ENCODE measurements at places on chromosomes 7 and 10. TPM values are rescaled to one million over a fixed set of nuclear protein-coding genes. Genes with fewer than 3 reads are reported as not detected.

The HOXA5 gene
- total RNA-seq = 0.63 TPM

The CDC14C gene
- total RNA-seq = not detected

The ANKRD61 gene
- not detected for total RNA-seq

The TLL2 gene
- 0.15 TPM for total RNA-seq

The RARRES2 gene
- total RNA-seq = not detected

The HACD1 gene
- 29.6 TPM for total RNA-seq

The RET gene
- not detected for total RNA-seq

The CRYGN gene
- 1.2 TPM for total RNA-seq

The TAS2R5 gene
- total RNA-seq = 1.1 TPM

The LIPN gene
- total RNA-seq = not detected

- DNase-seq = no peak
These were observed 219.3 kb downstream of the THSD7A start for GRCh38 chr7:11612737-11613136.

- no peak for DNase-seq
These were observed 199.0 kb upstream of the GRB10 start for GRCh38 chr7:50981743-50982142.

DNA sequence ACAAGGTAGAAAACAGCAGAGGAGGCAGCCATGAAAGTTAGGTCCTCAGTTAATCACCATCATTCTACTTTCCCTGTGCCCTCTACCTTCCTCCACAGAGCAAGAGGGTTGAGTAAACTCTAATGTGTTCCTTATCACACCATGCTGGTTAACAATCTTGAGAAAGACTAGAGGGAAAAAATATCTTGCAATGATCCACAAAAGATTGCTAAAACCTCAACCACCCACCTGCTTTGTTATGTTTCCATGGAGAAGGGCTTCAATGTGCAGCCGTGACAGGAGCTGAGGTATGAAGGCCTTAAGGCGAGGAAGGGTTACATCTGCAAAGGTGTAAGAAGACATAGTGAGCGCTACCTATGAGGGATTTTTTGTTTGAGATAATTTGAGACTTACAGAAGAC lies 103.9 kb downstream of the IDE start:
- no peak for DNase-seq

DNA sequence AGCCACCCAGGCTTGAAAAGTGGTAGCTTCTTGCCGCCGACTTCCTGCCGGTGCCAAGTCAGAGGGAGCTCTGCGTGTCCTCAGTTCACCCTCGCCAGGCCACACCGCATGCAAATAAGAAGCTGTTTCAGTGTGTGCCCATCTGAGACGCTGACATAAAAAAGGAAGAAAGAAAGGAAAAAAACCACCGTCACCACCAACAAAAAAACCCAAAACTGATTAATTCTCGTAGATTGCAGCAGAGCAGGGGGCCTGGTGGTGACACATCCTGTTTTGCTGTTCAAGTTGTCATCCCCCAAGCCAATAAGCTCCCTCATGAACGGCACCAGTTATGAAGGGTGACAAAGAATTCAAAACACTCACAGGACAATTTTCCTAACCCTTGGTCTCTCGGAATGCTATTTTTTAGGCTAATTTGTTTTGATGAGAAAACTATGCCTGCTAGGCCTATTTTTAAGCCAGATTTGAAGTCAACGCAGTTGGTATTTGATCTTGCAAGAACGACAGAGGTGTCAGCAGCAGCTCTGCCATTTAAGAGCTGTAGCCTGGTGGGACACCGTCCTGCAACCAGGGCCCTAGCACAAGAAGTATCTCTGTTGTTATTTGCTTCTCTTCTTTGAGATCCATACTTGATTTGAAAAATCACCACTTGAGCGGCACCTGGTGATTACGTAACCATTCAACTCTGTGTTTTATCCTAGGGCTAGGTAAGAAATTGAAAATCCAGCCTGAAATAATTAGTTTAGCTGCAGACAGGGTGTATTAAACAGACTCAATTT lies 145.6 kb downstream of the PFKFB3 start:
- no peak for DNase-seq

DNA sequence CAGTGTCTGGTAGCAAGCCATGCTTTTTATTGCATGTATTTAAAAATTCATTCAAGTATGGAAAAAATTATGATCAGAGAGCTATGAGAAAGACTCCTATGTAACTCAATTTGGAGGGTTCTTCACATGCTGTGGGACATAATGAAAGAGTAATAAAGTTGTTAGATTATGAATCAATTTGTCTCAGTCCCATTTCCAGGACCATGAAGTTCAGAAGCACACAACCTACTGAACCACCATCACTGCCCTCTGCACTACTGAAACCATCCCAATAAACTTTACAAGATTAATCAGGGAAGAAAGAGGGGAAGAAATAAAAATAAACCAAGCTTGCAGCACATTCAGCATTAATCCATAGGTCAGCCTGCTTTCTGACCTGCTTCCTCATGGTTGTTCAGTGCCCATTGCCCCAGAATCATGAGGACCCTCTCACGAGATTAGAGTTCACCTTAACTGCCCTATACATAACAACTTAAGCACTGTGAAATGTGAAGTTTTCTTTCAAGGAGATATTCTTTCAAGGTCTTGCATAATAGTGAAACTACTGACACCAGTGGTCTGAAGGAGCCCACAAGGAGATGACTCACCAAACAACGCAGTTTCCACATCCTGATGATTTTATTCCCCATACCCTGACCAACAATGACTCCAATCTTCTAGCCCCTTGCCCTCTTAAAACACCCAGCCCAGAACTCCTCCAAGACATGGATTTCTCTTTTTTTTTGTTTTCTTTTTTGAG lies 171.5 kb upstream of the ADCY1 start:
- no peak for DNase-seq

DNA sequence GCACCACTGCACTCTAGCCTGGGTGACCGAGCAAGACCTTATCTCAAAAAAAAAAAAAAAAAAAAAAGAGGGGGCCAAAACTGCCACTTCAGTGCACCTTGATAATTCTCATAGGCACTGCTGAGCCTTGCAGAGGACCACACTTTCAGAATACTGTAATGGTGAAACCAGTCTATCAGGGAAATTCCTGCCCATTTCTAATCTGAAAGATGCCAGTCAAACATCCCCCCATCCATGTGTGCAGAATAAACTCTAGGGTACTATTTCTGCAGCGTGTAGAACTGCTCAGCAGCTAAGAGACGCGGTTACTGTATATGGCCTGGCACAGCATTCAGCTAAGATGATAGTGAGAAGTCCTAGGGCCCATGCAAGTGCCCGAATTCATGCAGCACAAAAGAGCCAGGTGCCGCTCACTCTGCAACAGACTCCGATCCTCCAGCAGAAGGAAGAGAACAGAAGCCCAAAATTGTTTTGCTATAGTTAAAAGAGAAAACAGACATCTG lies 286.8 kb upstream of the KLF14 start:
- DNase-seq = no peak

DNA sequence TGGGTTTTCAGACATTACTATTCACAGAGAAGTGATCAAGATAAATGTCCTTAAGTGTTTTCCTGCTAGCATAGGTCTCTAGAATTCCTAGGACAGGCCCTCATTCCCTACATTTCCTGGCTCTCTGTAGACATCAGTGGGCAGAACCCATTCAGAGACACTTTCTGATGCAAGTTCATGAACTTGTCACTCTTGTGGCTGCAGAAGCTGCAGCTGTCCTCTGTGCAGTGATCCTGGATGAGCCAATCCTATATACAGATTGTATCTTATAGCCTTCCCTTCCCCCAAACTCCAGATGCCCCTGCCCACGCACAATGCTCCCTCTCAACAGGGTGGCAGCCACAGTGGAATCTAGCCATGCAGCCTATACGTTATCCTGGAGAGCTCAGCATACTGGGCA lies 12.6 kb upstream of the GRB10 start:
- DNase-seq = no peak

GRCh38 chr7:156778668-156779067 lies 114.3 kb downstream of the LMBR1 start:
- no peak for DNase-seq

DNA sequence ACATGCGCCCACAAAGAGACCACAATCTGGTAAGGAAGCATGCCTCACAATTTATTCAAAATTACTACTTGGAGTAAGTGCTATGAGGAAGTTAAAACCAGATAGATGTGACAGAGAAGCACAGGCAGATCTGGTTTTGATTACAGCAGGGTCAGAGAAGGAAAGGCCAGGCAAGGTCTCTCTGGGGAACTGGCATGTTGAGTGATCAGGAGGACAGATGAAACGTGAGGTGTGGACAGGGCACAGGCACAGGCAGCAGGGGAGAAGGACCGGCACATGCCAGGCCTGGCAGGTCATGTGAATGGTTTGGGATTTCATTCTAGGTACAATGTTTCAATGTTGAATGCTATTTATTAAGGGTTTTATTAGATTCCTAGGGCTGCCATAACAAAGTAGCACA lies 51.6 kb downstream of the GPAM start:
- DNase-seq = no peak

DNA sequence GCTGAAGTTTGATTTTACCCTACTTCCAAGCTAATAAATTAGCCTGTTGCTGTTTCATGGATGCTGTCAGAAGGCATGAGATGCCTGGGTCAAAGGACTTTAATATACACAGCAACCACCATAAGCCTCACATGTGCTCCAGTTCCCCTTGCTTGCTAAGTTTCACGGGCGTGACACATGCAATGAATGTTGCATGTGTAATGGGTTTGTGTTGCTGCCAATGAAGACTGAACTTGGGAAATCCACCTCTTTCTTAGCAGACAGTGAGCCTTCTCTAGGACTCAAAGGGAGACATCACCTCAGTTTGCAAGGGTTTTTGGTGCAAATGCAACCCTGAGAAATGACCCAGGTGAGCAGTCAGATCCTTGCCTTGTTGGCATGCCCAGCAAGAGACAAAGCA lies 505.5 kb upstream of the PODXL start:
- DNase-seq = no peak

- no peak for DNase-seq
These were observed 71.6 kb upstream of the GRID1 start for GRCh38 chr10:86438091-86438749.

GRCh38 chr7:134669845-134670373 lies 23.3 kb downstream of the BPGM start:
- DNase-seq = peak; percentile 69

DNA sequence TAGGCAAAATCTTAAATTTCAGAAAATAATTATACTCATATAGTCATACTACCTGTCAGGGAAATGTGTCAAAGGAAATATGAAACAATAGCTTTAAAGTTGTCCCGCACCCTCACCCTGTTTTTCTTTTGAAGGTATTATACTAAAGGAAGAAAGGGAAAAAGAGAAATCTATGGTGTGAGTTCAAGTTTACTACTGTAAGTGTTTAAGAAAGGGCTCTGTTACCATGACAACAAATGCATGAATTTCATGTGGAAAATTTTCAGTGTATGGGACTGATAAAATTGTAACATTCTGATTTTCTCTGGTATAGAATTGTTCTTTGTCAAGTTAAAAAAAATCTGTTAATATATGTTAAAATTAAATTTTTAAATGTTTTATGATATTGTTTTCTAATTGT lies 229.8 kb downstream of the ADK start:
- DNase-seq = no peak

GRCh38 chr10:19421674-19422073 lies 373.1 kb downstream of the MALRD1 start:
- no peak for DNase-seq

DNA sequence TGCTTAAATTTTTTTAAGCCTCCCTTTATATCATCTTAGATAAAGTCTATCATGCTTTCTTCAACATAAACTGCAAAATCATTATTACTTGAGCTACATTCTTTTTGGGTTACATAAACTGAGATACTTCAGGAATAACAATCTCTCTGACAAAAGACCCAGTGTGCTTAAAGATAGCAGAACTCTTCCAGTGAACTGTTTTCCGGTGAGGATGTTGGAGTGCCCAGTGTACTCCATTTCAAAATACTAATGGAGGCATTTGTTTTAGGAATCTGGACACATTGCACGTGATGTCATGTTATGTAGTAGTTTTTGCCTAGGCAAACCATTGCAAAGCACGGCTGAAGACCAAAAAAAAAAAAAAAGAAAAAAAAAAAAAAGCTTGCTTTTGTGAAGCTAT lies 388.2 kb upstream of the CELF2 start:
- no peak for DNase-seq

DNA sequence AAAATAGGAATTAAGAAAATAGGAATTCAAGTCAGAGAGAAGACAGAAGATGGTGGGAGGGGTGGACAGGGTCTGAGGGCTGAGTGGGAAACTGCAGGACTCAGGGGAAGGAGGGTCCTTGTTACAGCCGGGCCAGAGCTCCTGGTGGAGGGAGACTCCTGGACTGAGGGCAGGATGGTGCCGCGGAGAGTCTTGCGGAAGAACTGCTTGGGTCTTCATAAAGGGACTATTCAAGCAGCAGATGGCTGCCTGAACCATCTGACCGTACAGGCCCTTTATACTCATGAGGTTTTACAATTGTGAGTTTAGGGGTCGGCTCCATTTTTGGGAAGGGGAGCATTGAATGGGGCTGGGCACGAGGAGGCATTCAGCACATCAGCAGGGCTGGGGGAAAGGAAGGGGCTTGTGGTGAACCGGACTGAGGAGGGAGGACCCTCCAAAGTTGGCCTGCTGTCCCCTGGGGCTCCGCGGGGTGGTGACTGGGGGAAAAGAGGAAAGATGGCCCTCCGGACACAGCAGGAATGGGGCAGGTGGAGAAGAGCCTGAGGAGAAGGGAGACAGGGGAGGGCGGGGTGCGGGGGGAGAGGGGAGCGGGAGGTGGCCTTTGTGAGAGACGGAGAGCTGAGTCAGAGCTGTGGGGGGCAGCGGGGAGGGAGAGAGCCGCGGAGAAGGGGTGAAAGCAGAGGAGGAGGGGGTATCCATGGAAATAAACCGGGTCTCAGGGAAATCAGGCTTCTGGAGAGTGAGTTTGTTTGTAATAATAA lies 1.5 kb downstream of the FAM131B start:
- no peak for DNase-seq

DNA sequence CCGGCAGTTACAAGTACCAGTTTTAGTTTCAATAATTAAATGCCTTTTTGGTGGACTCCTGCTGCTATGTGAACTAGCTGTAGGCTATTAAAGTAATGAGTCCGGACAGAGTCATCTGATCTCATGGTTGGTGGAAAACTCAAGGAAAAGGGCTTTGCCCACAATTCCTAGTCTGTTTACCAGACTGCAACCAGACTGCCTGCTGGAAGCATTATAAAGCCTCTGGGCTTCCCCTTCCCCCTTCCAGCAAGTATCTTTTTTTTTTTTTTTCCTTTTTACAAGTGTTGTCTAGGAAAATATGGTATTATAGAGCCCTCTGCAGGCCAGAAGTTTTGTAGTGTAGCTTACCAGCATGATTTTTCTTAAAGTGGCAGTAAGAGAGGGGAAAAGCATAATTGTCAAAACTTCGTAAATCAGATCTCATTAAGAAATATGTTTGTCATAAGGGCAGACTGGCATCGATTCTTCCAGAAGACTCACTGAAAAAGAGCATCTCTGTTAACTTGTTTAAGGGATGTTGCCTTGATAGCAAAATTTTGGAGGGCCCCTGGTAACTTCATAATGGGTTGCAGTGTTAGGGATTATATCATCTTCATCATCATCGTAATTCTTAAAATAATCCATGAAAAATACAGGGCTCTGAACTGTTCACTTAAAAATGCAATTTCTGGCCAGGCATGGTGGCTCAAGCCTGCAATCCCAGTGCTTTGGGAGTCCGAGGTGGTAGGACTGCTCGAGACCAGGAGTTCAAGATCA lies 181.3 kb downstream of the TAX1BP1 start:
- peak; percentile 82 for DNase-seq
